ENCODE measurements at places on chromosomes 3 and 15. TPM values are rescaled to one million over a fixed set of nuclear protein-coding genes. Genes with fewer than 3 reads are reported as not detected.

- no peak for DNase-seq
Observed at GRCh38 chr3:40170395-40170794, 139.1 kb upstream of the EIF1B start.

DNA sequence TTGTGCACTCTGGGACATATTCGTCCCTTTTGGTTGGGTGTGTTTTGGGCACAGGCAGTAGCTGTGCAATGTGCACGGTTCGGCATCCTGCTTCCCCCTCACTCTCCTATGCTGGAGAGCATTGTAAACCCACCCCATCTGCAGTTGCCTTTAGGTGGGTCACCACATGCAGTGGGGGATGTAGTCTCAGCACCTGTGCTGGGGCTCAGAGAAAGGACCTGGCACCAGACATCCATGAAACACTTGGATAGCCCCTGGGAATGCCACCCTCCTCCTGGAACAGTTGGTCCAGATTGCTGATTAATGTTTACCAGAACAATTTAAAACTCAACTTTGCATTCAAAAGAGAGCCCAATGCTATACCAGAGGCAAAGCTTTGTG lies 123.9 kb upstream of the MEF2A start:
- no peak for DNase-seq

The PCYT1A gene
- 62.9 TPM for total RNA-seq

GRCh38 chr3:160224811-160225175 lies 429 bp upstream of the C3orf80 start:
- DNase-seq: no peak

The LTF gene
- 2.0 TPM for total RNA-seq

The KPNA1 gene
- total RNA-seq: 220 TPM
